Muscle of leg (tissue), 16 donors: ENCODE measurements at places on chromosomes 2 and 18. TPM values are rescaled to one million over a fixed set of nuclear protein-coding genes. Genes with fewer than 3 reads are reported as not detected.

DNA sequence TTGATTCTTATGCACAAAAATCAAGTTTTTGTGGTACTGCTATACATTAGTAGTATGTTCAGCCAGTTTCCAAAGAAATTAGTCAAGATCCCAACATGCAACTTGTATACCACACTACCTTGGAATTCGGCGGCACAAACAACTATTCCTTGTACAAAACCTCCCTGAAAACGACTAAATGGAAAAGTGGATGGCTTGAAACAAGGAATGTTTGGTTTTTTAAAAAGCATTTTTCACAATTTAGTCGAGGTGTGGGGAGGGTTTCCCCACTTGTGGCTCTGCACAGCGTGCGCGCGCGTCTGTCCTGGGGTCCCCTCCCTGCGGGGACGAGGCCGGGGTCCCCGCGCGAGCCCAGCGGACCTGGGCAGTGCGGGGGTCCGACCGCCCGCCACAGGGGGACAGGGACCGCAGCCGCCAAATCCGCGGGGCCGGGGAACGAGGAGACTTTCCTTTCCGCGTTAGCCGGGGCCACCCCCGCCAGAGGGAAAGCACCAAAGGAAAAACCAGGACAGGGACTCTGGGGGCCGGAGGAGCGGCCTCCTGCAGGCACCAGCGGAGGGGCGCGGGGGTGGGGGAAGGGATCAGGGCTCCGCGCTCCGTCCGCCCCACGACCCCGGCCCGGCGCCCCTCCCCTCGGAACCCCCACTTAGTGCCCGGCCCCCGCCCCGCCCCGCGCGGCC lies 534 bp upstream of the SOCS6 start:
- peaks cover 2% of the 10 kb centered on the region for H3K36me3 ChIP-seq
- peak; percentile 70 for DNase-seq
- H3K27ac ChIP-seq: peak overlapping the region; percentile 79
- H3K4me3 ChIP-seq: peak overlapping the region; percentile 65

GRCh38 chr2:65061910-65062339 lies 5.7 kb downstream of the CEP68 start:
- peaks cover 3% of the 10 kb centered on the region for H3K36me3 ChIP-seq
- H3K4me3 ChIP-seq: no peak overlapping the region
- peaks cover 62% of the 10 kb centered on the region for H3K4me1 ChIP-seq
- peak overlapping the region; percentile 92 for H3K27ac ChIP-seq

GRCh38 chr2:234107861-234108260 lies 57.4 kb downstream of the SPP2 start:
- H3K27ac ChIP-seq: no peak overlapping the region
- H3K4me1 ChIP-seq: no peaks in the 10 kb centered on the region
- DNase-seq: no peak
- no peak overlapping the region for H3K4me3 ChIP-seq

- peak; percentile 25 for DNase-seq
- H3K36me3 ChIP-seq: no peaks in the 10 kb centered on the region
- H3K27me3 ChIP-seq: no peaks in the 10 kb centered on the region
- no peak overlapping the region for H3K4me3 ChIP-seq
- no peak overlapping the region for H3K27ac ChIP-seq
Observed at GRCh38 chr18:78713069-78713468, 266.5 kb upstream of the SALL3 start.

DNA sequence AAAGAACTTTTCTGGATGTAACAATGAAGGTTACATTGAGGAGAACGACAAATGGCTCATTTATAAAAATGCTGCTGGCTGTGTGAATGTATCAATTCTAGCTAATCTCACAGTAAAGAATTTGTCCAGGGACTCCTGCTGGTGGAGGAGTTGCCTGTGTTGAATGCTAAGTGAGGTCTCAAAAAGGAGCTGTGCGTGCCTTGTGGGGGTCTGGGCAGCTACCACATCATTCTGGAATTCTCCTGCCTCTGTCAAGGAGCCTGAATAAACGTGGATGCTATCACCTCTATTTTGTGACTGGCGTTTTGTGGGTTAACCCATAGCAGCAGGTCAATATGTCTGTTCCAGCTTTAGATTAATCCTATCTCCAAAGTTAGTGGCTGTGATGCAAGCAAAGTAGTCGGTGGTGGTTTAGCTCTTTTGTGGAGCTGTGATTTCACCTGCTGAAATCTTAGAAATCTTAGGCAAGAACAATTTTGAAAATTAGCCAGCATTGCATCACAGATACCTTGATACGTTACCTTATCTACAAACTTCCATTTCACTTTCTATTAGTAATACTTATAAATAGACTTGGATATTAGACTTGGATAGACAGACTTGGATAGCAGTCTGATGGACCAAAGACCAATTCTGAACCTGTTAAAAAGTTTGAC lies 96.8 kb downstream of the MTCL1 start:
- no peaks in the 10 kb centered on the region for H3K27me3 ChIP-seq
- no peak for DNase-seq
- peaks cover 48% of the 10 kb centered on the region for H3K4me1 ChIP-seq
- no peak overlapping the region for H3K4me3 ChIP-seq

DNA sequence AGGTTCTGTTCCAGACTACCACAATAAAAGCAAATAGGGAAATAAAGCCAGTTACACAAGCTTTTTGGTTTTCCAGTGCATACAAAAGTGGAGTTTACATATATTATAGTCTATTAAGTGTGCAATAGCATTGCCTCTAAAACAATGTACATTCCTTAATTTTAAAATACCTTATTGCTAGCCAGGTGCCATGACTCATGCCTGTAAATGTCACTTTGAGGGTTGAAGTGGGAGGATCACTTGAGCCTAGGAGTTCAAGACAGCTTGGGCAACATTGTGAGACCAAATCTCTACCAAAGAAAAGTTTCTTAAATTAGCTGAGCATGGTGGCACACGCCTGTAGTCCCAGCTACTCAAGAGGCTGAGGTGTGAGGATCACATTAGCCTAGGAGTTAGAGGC lies 52.9 kb upstream of the IMP4 start:
- H3K36me3 ChIP-seq: no peaks in the 10 kb centered on the region
- no peaks in the 10 kb centered on the region for H3K4me1 ChIP-seq
- DNase-seq: no peak
- H3K27me3 ChIP-seq: peaks cover 5% of the 10 kb centered on the region

GRCh38 chr2:46086578-46087070 lies 210.6 kb upstream of the EPAS1 start:
- H3K27me3 ChIP-seq: no peaks in the 10 kb centered on the region
- H3K27ac ChIP-seq: peak overlapping the region; percentile 40
- peaks cover 14% of the 10 kb centered on the region for H3K36me3 ChIP-seq
- peaks cover 9% of the 10 kb centered on the region for H3K4me1 ChIP-seq

DNA sequence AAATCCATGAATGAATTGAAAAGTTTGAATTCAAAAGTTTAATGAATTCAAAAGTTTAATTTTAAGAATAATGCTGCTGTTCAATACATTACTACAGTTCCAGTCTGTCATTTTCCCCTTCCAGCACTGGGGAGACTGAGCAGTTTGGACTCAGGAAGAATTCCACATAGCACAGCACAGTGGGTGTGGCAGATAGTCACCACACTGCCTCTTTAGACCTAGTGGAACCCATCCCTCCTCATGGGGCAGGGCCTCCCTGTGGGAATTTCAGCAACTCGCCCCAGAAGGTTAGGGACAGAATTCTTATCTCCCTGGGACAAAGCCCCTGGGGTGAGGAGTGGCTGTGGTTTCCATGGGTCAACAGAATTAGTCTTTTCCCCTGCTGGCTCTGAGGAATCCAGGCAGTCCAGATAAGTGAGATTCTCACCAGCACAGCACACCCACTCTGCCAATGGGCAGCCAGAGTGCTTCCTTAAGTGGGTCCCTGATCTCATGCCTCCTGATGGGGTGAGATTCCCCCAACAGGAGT lies 442.0 kb upstream of the SYT4 start:
- no peak for DNase-seq
- no peak overlapping the region for H3K4me3 ChIP-seq
- no peak overlapping the region for H3K27ac ChIP-seq
- H3K4me1 ChIP-seq: no peaks in the 10 kb centered on the region
- H3K36me3 ChIP-seq: no peaks in the 10 kb centered on the region
- H3K27me3 ChIP-seq: no peaks in the 10 kb centered on the region

GRCh38 chr18:26618135-26618534 lies 69.8 kb upstream of the KCTD1 start:
- no peak overlapping the region for H3K4me3 ChIP-seq
- no peaks in the 10 kb centered on the region for H3K27me3 ChIP-seq
- H3K4me1 ChIP-seq: no peaks in the 10 kb centered on the region
- H3K36me3 ChIP-seq: no peaks in the 10 kb centered on the region
- no peak for DNase-seq

The RBM45 gene
- total RNA-seq: 12.5 TPM

The CROCC2 gene
- total RNA-seq: 0.04 TPM

The SCYGR6 gene
- not detected for total RNA-seq
